Activated T-cell treated with anti-CD3 and anti-CD28 coated beads, Interleukin-2, amount 50 U/mL, for 1 hour (primary cell): ENCODE measurements at places on chromosomes 12 and 14.

GRCh38 chr14:68711561-68712309, 81.1 kb downstream of the ZFP36L1 start:
- DNase-seq, result no peak

- DNase-seq, result no peak
Measured at GRCh38 chr12:98808243-98808875, 163.3 kb downstream of the APAF1 start.

- DNase-seq, result no peak
Measured at GRCh38 chr12:131131808-131132117, 178.1 kb downstream of the ADGRD1 start.

- no peak for DNase-seq
Measured at GRCh38 chr14:63951021-63951420, 98.2 kb downstream of the SYNE2 start.

DNA sequence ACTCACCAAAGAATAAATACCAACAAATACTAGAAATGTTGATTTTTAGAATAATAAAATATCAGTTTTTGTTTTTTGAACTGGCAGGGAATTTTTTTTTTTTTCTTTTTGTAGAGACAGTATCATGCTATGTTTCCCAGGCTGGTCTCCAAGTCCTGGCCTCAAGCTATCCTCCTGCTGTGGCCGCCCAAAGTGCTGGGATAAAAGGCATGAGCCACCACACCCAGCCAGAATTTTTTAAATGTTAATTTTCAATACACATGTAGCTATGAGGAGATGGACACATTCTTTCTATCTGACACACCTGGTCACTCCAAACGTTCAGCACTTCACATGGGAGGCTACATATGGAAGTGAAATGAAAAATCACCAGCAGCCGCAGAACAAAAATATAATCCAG, 126.8 kb downstream of the ETV6 start:
- DNase-seq, result no peak

DNA sequence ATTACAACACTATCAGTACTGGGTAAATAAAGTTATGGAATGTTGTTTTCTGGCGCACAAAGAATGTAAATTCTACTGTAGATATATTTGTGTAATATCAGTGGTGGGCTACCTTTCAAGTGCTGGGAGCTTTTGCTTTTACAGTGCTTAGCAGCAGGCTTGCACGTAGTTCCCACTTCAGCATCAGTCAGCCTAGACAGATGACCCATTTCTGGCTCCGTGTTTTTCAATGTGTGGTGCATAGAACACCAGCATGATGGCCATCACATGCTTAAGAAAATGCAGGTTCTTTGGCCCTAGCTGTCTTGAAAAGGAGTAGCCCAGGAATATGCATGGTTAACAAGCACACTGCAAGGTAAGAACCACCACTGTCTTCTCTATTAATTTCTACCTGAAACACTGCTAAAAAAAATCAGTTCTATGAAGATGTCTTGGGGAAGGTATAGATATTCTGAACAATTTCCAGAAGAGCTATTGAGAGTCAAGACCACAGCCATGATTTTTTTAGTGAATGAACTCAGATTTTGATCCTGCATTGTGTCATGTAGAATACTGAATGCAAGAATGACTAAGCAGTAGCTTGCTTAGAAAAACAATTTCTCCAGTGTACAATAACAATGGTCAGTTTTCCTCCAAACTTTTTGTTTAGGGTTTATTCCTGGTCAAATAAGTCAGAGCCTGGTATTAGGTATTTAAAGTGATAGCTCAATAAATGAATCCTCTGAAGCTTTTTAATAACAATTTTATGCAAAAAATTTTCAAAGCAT, 195.7 kb downstream of the AKAP6 start:
- no peak for DNase-seq

DNA sequence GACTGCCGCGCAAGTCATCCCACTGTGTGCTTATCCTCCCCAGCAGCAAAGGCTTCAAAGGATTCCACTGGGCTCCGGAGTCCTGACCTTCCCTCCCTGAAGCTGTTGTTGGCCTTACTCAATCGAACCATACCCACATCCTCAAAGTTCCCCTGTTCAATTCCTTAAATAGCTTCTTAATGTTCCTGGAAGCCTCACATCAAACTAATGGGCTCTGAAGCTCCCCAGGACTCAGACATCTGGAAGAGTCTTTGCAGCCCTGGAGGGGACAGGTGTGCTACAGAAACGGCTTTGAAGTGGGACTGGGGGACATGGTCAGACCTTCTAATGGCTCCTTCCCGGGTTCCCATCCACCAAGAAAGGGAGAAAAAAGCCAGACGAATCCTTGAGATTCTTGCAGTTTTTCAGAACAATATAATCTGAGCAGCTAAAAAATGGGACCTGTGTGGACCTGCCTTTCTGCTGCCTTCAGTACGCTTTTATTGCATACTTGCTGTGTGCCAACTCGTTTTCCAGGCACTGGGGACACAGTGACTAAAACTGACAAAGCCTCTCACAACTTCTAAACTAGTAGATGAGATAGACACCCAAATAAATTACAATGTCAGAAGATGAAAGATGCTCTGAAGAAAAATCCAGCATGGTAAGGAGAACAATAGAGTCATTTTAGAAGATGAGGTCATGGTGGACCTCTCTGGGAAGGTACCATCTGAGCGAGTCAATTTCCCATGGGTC, 204.5 kb downstream of the MON2 start:
- no peak for DNase-seq

- no peak for DNase-seq
Measured at GRCh38 chr14:81341781-81342180, 58.3 kb downstream of the STON2 start.

DNA sequence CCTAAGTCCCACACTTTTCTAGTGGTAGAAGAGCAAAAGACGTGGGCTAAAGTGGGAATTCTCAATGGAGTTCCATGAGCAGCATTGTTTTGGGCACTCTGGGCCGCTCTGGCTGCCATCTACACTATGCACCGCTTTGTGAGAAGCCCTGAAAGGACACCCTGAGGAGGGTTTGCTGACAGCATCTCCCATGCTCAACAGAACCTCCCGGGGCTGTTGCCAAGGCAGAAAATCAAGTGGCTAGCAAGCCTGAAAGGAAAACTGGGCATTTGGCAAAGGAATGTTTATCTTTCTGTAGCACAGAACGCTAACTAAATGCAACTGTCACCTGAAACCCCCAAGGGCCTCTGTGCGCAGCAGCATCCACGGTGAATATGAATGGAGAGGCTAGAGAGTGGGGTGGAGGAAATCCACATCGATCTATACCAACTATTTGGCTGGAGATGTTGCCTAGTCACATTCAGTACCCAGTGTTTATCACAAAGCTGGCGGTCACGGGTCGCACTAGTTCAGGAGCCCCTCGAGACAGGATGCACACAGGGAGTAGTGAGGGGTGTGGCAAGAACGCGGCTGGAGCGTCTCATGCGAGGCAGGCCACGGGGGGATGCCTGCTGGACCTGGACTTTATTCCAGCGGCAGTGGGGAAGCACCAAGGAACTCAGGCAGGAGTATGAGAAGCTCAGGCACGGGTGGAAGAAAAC, 14.2 kb downstream of the APPL2 start:
- no peak for DNase-seq

DNA sequence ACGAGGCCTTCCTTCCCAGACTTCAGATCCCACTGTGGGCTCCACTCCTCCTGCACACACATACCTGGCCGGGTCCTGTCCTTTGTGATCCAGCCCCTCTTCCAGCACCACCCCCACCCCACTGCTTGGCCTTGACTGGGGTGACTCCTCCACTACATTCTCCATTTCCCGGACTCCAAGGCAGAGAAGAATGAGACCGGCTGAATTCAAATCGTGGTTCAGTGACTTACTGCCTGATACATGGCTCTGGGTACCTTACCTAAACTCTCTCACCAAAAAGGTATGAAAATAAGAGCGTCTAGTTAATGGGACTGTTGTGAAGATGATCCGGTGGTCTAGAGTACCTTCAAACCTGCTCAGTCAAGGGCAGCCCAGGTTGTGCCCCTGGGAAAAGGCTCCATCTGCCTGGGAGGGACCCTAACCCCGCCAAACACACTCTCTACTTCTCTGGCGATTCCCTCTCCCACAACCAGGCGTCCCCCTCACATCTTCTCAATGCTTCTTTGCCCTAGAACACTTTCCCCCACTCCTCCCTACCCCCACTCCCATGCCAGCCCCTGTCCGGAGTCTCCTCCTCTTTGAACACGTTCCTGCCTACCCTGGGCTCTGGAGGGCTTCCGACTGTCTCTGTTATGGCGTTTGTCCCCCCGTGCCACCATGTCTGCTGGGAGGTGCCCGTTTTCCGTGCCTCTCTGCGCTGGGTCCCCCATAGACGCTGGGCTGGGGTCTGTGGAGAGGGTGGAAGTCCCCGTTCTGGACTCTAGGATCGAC, 1.5 kb upstream of the ZBTB42 start:
- no peak for DNase-seq

DNA sequence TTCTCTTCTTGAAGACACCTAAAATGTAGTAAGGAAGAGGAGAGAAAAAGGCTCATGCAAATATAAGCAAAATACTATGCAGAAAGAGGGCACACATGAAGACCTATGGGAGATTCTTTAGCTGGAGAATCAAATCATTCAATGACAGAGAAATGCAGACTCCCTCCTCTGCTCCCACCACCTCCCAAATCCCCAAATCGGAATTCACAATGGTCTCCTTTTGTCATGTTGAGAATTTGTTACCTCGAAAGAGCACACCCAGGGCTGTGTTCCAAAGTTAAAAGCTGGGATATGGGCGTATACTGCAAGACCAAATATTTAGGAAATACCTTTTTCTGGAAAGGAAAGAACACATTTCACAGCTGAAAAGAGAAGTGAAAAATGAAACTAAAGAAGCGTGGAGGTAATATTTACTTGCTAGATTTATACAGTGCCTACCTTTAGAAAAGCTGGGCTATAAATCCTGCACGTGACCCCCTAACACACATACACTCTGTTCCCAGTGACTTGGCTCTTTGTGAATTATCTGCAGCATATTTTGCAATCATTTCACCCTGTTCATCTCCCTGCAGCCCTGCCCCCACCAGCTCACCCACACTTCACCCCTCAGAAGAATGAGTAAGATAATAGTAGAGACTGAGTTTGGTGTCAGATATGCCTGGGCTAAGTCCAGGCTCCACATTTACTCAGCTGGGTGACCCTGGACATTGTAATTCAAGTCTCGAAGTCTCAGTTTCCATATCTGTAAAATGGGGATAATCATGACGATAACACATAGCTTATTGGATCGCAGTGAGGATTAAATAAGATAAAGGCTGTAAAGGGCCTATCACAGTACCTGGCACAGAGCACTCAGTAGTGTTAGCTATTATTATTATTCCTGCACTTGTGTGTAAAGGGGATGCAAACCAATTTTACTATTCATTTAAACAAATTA, 2.9 kb upstream of the CACNA1C start:
- no peak for DNase-seq

GRCh38 chr12:106341086-106341877, 16.3 kb upstream of the POLR3B start:
- DNase-seq, result no peak

- DNase-seq, result no peak
Measured at GRCh38 chr14:81401420-81402122, 1.4 kb upstream of the STON2 start.

DNA sequence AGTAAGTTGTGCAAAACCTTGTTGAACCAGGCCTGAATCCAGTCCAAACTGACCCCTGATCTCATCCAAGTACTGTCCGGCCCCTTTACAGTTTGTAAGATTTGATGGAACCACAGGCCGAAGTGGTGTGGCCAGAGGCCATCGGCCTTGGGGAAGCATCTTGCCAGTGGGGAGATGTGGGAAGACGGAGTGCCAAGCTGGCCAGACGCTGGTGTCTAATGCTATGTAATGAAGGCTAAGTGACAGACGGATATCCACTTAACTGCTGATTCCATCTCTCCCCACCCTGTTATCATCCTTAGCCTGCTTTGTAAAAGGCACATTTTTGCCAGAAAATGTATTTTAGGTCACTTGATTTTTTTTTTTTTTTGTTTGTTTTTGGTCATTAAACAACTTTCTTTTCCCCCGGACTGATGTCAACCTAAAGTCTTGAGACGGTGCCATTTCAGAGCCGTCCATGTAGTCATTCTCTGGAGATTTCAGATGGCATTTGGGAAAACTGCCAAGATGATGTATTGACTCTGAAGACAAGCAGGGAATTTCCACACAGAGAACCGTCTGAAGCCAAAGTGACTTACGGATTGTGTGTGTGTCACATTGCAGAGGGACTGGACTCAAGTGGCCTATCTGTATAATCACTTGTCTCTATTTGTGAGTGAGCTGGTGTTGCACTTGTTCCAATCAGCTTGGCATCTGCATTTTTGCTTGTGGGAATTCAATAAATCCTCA, 86.5 kb upstream of the MANSC4 start:
- DNase-seq, result no peak
